Cardiac septum (tissue), 1 donor: ENCODE measurements at places on chromosomes 6 and 20.

DNA sequence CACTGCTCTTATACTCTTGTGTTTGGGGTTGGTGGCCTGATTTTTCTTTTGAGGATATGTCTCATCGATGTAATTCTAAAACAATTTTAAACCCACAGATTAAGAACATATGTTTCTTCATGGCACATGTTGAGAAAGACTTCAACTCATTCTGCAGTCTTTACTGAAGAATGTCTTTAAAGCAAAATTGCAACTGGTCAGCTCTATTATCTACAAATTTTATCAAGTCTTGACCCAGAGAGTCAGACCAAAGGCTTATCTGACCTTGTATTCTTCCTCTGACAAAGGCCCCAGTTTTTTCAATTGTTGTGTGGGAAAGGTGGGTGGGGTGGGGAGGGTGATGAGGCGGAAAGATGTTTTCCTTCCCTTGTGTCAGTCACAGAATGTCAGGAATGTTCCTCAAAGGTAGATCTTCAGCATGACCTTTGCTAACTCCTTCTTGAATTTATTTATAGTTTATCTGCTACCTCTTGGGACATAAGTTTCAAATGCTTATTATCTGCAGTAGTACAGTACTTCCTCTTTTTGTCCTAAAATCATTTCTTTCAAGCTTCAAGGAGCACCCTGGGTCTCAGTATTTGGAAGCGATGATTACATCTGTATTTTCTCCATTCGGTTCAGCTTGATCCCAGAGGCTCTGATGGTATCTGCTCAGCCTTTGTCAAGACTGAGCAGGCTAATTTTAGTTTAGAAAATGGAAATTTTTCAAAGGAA, 63.2 kb upstream of the TIAM2 start:
- no peak for DNase-seq

GRCh38 chr20:6916938-6917337, 149.5 kb downstream of the BMP2 start:
- no peak for DNase-seq

- DNase-seq, result no peak
These were observed 51.5 kb downstream of the KCNS1 start for GRCh38 chr20:45049438-45049837.

DNA sequence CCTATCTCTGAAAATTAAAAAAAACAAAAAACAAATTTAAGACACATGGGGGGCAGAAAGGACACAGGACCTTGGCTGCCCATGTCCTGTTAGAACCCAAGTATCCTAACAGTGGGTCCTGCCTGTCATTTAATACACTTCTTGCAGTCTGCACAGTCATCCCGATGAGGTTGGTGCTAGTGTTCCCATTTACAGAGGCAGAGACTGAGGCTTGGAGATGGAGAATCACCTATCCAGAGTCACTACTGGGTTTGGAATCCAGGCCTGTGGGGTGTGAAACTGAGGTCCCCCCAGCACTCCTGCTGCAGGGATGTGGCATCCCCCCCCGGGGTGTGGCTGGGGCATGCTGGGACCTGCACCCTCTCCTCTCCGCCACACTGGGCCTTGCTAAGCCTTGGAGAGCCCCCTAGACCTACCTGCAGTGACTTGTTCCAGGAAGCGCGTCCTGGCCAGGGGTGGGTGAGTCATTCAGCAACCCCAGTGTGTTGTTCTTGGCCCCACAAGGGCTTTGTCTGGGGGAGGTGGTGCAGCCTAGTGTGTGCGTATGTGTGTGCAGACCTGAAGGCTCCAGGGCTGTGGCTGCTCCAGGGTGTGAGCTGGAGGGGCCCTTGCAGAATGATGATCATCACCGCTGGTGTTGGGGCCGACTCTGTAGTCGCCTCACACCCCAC, 49.7 kb downstream of the BCAS4 start:
- no peak for DNase-seq

DNA sequence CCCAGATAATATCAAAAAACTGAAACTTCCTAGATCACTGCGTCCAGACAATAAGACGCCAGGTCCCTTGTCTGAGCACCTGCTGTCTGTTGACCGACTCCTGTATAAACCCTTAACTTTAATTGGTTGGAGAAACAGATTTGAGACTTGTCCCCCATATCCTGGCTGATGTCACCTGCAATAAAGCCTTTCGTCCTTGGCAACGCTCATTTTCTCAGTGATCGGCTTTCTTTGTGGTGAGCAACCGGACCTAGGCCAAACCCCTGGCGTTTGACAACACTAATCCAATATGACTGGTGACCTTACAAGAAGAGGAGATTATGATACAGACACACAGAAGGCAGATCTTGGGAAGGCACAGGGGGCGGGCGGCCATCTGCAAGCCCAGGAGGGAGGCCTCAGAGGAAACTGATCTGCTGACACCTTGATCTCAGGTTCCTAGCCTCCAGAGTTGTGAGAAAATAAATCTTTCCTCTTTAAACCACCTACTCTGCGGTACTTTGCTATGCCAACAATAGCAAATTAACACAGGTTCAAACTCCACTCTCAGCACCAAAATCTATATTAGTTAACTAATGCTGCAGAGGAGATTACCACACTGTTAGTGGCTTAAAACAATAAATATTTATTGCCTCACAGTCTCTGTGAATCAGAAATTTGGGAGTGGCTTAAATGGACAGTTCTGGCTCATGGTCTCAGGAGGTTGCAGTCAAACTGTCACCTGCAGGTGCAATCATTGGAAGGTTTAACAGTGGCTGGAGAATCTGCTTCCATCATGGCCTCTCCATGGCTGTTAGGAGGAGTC, 178.7 kb downstream of the OTOR start:
- DNase-seq, result no peak

GRCh38 chr20:58102744-58103516, 125.5 kb downstream of the ANKRD60 start:
- no peak for DNase-seq

- DNase-seq, result no peak
These were observed 178.9 kb upstream of the SULF2 start for GRCh38 chr20:47964149-47964548.

- DNase-seq, result no peak
These were observed 56.5 kb upstream of the DST start for GRCh38 chr6:56699066-56699654.

DNA sequence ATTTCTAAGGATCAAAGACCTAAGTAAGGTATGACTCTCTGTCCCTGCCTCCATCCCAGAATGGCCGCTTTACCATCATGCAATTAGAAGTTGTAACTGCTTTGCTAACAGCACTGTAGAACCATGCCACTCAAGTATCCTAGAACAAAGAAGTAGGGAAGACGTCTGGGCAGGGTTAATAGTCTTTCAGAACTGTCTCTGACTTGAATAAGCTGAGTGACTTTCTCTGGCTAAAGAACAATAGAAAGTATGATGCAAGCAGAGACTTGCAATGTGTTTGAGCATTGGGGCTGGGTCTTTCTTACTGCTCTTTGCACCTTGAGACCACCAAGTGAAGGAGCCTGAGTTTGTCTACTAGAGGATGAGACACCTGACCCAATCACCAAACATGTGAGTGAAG, 279.6 kb upstream of the JAG1 start:
- no peak for DNase-seq

GRCh38 chr20:58709703-58710039, 17.1 kb downstream of the NPEPL1 start:
- DNase-seq, result no peak

- DNase-seq, result no peak
These were observed 15.1 kb upstream of the CCDC170 start for GRCh38 chr6:151478670-151479069.

GRCh38 chr6:26468829-26469228, 11.1 kb downstream of the BTN2A1 start:
- DNase-seq, result no peak

GRCh38 chr6:90139272-90139817, 157.3 kb downstream of the BACH2 start:
- DNase-seq, result no peak

GRCh38 chr6:116283191-116283590, 3.5 kb upstream of the TSPYL1 start:
- no peak for DNase-seq

GRCh38 chr6:164164876-164165275, 750.4 kb downstream of the QKI start:
- DNase-seq, result no peak

GRCh38 chr20:62376112-62377063, 9.3 kb upstream of the LAMA5 start:
- no peak for DNase-seq

DNA sequence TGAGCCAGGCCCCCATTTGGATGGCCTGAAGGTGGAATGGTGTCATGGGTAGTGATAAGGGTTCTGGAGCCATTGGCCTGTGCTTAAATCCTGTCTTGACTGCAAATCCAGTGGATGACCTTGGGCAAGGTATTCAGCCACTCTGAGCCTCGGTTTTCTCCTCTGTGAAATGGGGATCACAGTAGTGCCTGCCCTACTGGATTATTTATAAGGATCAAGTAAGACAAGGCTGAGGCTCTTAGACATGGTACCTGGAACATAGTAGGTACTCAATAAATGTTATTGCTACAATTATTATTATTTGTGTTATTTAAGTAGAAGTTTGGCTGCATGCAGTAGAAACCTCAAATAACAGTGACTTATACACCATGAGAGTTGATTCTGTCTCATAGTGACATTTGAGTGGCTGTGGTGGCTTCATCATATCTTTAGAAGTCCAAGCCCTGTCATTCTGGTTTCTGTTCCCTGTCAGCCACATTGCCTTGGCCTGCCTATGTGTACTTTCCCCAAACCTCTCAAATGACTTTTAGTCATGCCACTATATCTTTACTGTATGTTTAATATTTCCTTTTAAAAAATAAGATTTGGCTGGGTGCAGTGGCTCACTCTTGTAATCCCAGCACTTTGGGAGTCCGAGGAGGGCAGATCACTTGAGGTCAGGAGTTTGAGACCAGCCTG, 37.6 kb upstream of the CHMP4B start:
- DNase-seq, result no peak

DNA sequence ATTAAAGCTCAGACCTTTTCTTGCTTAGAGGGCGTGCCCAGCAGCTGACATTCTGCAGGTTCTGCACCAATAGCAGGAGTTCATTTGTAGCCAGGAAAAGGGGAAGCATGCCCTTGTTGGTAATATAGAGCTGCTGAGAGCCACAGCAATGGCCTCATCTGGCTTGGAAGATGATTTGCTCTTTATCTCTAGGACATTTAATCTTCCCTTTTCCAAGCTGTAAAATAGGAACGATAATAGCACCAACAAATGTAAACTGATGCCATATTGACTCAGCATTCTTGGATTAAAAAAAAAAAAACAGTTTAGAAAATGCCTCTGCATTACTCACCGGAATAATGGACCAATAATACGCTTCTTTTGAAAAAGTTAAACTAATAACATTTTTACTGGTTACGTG, 93.4 kb upstream of the SLC2A12 start:
- no peak for DNase-seq

GRCh38 chr6:3594201-3594600, 137.4 kb upstream of the SLC22A23 start:
- DNase-seq, result no peak

- no peak for DNase-seq
These were observed 270.0 kb upstream of the CDYL start for GRCh38 chr6:4506223-4506622.

DNA sequence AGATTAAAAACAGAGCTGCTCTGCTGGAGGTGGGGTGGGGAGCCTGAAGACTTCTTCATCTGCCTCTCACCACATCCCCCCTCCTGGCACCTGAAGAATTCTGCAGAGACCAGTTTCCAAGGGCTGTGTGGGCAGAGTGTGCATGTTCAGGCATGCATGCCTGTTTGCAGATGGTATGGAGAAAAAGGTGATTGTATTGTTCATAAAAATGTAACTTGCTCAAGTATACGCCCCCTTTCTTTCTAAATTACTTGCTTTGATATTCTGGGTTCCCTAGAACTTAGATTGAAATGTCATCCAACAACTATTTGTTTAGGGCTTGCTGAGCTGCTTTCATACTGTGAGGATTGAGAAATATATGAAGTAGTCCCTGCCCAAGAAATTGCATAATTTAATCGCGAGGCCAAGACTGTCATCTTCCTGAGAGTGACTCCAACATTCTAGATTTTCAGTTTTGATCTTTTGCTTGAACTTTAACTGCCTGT, 83.6 kb downstream of the LCA5 start:
- DNase-seq, result no peak

DNA sequence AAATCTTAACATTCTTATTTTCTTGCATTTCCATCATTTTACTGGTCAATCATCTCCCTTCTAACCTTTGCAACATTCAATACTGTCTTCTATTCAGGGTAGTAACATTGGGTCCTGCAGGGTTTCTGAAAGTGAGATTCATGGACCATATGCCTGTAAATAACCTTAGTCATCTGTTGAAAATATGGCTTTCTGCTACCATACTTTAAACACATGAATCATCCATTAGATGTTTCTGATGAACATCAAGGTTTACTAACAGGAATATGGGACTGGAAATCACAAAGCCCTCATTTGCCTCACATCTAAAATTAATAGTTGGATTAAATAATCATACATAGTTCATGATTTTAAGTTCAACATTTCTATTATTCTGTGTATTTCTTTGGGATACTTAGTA, 475.9 kb upstream of the MARCKS start:
- DNase-seq, result no peak

GRCh38 chr20:4592316-4593148, 129.2 kb upstream of the PRND start:
- DNase-seq, result no peak

DNA sequence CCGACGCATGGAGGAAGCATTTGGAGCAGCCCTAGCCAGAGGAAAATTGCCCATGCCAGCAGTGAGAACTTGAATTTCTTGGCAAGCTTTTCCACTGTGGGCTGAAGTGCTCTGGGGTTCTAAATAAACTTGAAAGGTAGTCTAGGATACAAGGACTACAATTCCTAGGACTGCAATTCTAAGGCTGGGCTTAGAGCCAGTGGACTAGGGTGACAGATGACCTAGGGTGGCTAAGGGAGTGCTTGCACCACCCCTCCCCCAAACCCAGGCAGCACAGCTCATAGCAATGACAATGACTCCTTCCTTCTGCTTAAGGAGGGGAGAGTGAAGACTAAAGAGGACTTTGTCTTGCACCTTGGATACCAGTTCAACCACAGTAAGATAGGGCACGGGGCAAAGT, 122.3 kb downstream of the THBS2 start:
- no peak for DNase-seq
